Stimulated activated CD8-positive, alpha-beta memory T cell treated with anti-CD3 and anti-CD28 coated beads, Interleukin-4, amount 100 ng/mL, for 1 hour (primary cell): ENCODE measurements at places on chromosomes 1 and 21.

DNA sequence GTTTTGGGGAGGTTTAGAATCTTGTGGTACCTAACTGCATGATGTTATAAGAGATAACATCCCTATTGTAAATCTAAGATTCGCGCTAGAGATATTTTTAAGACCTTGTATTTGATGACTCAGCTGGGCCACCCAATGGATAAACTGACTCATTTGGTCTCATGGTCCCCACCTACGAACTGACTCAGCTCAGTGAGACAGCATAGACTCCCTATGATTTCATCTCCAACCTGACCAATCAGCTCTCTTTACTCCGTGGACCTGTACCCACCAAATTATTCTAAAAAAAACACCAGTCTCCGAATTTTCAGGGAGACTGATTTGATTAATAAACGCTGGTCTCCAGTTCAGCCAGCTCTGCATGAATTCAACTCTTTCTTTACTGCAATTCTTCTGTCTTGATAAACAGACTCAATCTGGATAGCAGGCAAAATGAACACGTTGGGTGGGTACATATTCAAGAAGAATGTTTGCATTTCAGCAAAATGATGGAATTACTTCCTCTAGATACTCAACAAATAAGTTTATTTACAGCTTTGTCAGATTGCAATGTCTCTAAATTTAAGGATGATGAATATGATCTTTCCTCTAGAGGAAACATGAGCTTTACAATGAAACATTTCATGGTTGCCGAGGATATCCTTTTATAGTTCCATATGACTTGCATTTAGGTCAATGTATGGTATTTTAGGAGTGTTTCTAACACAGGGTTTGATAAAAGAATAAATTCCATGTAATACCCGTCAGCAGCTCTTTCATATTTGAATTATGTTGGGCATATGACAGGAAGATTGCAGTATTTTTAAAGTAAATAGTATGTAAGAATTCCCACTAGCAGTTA lies 516.6 kb upstream of the RGS18 start:
- DNase-seq = no peak

DNA sequence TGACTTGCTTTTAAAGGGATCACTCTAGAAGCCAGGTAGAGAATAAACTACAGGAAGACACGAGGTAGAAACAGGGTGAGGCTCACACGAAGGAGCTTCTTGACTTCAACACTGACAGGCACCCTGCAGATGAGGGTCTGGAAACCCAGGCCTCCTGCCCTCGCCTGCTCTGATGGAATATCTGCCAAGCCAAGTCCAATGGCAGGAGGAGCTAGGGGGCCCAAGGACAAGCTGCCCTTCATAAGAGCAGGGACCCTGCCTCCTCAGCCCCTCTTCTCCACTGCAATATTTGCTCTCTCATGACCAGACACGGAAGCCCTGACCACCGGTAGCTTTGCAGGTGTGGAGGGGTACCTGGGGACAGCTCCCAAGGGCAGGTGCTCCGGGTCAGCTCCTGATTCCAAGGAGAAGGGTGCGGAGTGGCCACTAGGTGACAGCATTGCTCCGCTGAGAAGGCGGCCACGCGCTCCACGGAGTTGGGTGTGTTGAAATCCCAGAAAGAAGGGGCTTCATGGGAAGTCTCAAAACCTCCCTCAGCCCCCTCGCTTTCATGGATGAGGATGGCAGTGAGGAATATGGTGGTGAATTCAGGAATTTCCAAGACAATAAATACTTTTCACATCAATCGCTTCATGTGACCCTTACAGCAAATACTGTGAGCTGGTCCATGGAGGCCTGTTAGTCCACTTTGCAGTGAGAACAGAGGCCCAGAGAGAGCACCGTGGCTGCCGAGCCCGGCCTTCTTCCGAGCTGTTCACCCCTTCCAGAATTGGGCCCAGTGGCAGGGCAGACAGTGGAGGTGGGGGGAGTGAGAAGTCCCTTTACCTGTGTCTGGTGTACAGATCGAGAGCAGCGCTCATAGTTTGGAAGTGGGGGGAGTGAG lies 33.2 kb upstream of the PAX7 start:
- DNase-seq = peak; percentile 11

DNA sequence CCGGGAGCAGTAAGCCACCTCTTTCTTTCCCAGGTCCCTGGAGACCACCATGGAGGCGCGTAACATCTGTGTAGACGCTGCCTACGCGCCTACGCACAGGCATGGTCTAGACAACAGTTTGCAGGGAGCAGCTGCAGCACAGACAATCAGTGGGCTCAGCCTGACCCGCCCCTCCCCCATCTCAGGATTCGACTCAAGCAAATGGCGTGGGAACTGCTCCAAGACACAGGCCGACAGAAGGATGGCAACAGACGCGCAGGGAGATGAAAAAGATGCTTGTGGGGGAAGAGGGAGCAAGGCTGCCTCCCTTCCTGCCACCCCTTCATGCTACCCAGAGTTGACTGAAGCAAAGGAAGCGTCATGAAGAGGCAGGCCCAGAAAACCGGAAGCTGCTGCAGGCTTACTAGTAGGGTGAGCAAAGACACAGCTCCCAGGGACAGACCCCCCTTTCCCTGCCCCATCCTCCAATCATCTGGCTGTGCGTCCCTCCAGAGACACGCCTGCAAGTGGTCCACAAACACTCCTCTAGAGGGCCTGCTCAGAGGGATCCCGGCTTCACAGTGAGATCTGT lies 19.5 kb downstream of the STK40 start:
- no peak for DNase-seq

DNA sequence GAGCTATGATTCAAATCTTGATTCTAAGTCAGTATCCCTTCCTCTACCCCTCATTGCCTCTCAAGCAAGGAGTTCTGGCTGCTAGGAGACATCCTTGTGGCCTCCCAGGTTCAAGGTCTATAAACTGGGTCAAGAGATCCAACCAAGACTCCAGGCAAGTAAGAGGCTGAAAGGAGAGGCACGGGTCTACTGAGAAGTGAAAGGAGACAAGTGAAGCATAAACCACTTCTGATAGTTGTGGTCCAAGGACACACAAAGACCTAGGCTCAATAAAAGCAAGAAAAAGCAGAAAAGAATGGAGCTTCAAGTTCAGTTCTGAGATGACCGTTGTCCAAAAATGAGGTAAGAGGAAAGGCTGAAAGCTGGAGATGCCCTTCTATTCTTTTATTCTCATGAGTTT lies 17.8 kb upstream of the PPP2R5A start:
- no peak for DNase-seq

- DNase-seq = no peak
Observed at GRCh38 chr1:218557731-218558130, 212.6 kb downstream of the TGFB2 start.

- DNase-seq = no peak
Observed at GRCh38 chr1:179043907-179044306, 18.2 kb downstream of the FAM20B start.

DNA sequence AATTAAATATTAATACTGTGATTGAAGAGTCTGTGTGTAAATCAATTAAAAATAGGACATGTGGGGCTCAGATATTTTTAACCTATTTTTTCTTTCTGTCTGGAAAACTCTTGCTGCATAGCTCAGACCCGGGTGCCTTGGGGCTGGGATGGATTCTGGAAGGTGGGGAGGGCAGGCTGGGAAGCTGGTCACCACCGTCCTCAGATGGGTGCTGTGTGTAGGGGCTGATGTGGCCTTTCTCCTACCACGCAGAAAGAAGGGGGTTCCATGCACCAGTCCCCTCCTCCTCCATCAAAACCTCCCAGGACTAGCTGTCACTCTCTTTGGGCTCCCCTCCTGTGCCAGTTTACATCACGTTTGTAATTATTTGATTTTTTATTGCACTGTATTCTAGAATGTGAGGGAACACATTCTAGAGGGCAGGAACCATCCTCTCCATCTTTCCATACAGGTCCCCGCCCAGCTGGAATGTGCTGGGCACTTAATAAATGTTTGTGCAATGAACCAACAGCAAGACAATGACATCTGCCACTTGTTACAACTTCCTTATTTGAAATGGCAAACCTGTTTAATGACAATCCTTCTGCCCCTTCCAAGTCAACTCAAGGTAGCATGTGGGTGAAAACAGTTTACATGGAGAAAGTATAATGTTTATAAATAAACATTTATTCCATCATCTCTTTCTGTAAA lies 104.3 kb downstream of the EDEM3 start:
- DNase-seq = no peak

DNA sequence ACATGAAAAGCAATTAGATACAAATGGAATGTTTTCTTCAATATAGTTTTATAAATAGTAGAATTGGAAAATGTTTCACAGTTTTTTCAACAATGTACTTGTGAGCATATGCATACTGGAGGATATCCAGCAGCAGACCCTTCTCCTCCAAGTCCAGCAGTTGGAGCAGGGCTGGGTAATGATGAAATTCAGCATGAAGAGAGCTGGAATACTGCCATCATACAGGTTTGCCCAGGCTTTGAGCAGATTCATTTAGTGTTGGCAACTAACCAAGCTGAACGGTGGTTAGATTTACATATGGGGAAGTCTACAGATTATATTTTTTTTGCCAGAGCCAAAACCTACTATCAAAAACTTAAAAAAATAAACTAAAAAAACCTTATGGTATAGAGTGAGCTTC lies 38.3 kb downstream of the WDR3 start:
- DNase-seq = no peak

DNA sequence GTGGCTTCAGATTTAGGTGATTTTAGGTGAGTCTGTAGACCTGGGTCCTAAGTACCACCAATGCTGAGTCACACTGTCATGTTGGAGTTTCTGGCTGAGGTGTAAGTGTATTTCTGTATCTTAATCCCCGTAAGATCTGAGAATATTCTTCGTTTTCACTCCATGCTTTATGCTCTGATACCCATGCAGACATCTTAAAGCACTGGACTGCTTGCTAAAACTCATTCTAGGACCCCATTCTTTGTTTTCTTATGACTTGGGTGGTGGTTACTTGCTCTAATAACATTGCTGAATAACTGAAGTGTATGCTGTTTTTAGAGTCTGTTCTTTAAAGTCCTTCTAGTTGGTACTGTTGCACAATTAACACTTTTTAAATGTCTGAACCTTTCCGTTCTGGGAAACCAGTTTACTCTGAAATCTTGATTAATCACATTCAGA lies 36.6 kb downstream of the CDC42 start:
- no peak for DNase-seq

DNA sequence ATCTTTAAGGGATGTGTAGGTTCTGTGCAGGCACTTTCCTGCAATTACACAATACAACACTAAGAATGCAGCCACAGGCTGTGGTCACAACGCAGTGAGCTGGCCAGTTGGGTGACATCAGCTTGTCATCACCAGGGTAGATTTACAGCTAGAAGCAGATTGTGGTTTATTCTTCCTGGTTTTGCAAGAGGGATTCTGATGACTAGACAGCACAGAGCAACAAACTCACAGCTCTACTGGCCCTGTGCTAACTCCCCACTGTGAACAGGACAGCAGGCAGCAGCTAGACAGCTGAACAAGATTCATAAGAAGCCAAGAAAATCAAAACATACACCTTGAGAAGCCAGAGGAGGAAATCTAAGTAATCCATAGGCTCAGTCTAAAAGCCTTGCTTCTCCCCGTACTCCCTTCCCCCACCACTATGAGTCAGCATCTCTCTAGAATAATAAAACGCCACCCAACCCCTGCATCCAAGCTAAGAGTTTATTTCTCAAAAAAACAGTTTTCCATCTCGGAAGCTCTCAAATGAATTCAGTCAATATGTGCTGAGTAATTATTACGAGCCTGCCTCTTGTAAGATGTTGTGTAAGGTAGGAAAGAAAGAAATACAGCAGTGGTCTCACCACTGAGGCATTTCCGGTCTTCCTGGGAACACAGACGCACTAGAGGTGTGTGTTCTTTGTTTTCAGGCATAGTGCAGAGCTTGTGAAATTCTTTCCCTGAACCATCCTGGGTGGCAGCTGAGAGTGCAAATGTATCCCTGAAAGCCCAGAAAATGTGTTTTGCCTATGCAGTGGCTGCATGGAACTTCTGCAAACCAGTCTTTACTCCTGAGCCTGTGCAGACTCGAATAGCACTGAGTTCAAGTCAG lies 162.8 kb downstream of the NTPCR start:
- DNase-seq = no peak

- DNase-seq = no peak
Observed at GRCh38 chr1:153231785-153232184, 14.4 kb downstream of the PRR9 start.

DNA sequence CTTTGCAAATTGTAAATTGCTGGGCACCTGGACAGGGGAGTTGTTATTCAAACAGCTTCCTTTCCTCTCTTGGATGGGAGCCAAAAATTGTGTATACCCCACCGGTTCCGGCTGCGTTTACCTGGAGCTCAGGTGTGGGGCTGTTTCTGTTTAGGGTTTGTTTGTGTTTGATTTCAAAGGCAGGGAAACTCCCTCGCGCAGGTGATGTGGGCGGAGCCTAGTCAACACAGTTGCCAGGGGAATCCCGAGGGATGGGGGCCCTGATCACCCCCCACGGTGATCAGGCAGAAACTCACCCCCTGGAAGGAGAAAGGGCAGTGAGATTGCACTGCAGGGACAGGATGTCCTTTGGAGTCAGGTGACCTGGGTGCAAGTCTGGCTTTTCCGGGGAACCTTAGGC lies 28.3 kb downstream of the CDCP2 start:
- DNase-seq = no peak

DNA sequence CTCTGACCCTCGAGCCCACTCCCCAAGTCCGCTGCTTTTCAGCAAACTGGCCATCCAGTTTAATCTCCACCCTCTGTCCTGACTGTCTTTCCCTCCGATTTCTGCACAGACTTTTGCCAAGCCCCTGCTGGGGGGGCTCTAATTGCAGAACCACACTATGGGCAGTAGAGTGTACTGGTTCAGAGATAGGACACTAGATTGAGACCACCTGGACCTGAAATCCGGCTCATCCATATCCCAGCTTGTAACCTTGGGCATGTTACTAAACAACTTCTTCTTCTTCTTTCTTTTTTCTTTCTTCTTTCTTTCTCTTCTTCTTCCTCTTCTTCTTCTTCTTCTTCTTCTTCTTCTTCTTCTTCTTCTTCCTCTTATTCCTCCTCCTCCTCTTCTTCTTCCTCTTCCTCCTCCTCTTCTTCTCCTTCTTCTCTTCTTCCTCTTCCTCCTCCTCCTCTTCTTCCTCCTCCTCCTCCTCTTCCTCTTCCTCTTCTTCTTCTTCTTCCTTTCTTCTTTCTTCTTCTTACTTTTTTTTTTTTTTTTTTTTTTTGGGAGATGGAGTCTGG lies 7.7 kb downstream of the LRRC71 start:
- no peak for DNase-seq

DNA sequence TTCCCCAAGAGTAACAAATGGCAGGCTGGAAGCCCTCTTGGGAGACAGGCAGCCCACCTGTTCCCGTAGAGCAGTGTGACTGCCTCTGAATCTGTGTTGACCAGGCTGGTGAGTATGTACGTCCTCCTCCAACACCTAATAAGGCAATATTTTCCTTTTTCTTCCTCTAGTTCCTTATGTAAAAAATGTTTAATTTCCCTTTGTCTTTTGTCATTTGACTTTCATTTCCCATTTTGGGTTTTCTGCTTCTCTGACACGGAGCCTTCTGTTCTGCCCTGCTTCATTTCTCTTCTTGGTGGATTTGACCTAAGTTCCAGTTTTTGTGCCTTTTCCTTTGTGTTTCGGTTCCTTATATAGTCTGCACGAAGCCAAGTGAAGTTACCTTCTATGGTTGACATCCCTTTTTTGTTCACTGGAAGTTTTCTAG lies 65.8 kb upstream of the ATF3 start:
- DNase-seq = no peak

GRCh38 chr1:81449786-81450185 lies 350.9 kb upstream of the ADGRL2 start:
- no peak for DNase-seq

- no peak for DNase-seq
Observed at GRCh38 chr1:36359911-36360550, 25.7 kb downstream of the STK40 start.
